ENCODE measurements at places on chromosomes 1 and 21.

- no peak for DNase-seq
Measured at GRCh38 chr1:102535829-102536505, 539.2 kb upstream of the OLFM3 start.

- DNase-seq: no peak
Measured at GRCh38 chr1:207807326-207807689, 55.5 kb downstream of the CD46 start.

- peak; percentile 8 for DNase-seq
Measured at GRCh38 chr1:41887365-41887764, 31.4 kb downstream of the HIVEP3 start.

- DNase-seq: no peak
Measured at GRCh38 chr1:116931016-116931918, 21.6 kb downstream of the PTGFRN start.

DNA sequence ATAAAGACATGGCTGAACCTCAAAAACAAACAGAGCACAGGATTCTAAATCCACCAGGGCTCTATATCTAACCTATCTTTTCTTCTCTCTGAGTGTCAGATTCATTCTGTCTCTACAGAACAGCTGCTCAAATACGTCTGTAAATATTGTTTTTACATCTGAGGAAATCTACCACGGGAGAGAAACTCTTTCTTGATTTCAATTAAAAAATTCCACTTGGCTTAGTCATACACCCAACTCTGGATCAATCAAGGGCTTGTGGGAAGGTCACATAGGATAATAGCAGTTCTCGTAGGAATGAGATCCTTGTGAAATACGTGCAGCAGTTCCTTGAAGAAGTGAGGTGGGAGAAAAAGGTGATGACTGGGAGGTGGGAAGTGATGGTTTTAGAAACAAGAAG, 1355.7 kb upstream of the ADGRL2 start:
- no peak for DNase-seq

- peak; percentile 32 for DNase-seq
Measured at GRCh38 chr1:93552741-93553455, 105.0 kb downstream of the FNBP1L start.

GRCh38 chr1:35894656-35895055, 11.6 kb downstream of the AGO1 start:
- no peak for DNase-seq

- DNase-seq: peak; percentile 87
Measured at GRCh38 chr1:167518331-167518700, at the start of gene CD247. Gene CD247 (minus strand): TSS chr1:167518529. CDS start chr1:167518465, 64 bp downstream.

DNA sequence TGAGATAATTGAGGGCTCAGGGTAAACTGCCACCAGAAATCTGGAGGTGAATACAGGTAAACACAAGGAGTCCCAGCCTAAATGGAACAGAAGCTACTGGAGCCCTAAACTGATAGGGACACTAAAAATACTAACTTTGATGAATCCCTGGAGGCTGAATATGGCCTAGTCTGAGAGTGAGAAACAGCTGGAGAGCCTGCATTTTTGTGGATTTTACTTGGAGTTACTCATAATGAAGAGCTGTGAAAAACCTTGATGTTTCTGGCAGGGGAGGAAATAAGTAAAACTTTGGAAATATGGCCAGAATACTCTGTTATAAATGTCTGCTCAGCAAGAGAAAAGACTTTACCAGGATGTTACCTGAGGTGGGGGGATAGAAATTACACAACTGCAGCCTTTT, 164.4 kb downstream of the LIPI start:
- no peak for DNase-seq

DNA sequence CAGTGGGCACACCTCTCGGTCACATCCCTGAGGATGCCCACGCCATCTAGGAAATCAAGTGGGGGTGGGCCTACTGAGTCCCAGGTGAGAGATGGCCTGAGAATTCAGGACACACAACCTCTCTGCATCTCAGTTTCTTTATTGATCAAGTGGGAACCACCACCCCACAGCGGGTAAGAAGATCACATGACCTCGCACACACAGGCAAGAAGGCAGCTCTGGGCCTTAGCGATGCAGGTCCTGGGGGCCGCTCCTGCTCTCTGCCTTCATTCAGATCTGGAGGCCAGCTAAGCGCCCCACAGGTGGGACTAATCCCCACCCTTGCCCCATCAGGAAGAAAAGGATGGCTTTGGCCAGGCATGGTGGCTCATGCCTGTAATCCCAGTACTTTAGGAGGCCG, 63.2 kb downstream of the PGBD5 start:
- DNase-seq: no peak

GRCh38 chr1:44108241-44108640, 10.4 kb upstream of the KLF17 start:
- DNase-seq: no peak

DNA sequence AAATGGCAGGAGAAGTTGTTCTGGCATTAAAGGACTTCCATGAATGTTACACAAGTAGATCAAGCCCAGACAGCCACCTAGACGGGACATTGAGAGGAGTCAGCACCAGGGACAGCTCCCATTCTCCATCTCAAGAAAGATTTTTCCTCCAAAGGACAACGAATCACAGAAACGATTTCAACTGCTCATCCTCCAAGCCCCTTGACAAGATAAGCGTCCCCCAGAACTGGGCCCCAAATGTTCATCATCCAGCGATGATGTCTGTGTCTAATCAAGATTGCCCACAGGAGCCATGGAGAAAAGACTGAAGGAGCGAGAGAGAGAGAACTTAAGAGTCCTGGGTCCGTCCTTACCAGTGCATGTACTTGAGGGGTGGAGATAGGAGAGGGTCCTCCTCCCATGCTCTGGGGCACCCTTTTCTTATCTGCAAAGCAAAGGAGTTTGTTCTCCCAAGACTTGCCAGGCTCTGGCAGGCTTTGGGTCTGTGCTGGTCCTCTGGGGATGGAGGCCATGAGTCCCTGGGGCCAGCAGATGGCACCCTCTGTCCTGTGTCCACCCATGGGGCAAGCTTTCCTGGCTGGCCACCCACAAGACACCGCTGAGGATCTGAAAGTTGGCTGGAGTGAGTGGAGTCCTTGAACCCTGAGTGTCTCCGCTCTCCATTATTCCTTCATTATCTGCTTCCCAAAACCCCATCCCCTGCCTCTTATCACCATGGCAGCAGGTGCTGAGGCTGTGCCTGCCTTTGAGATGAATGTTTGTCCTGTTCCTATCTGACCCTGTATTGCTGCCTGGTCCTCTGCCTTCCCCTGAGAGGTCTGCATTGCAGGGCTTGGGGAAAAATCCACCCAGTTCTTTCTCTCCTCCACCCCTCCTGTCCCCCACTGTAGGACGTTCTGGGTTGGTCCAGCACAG, 164.6 kb downstream of the ACTL8 start:
- DNase-seq: peak; percentile 49

GRCh38 chr1:115067161-115067859, 22.0 kb downstream of the TSPAN2 start:
- DNase-seq: no peak

GRCh38 chr1:52139817-52140540, 1.9 kb upstream of the ZFYVE9 start:
- no peak for DNase-seq

DNA sequence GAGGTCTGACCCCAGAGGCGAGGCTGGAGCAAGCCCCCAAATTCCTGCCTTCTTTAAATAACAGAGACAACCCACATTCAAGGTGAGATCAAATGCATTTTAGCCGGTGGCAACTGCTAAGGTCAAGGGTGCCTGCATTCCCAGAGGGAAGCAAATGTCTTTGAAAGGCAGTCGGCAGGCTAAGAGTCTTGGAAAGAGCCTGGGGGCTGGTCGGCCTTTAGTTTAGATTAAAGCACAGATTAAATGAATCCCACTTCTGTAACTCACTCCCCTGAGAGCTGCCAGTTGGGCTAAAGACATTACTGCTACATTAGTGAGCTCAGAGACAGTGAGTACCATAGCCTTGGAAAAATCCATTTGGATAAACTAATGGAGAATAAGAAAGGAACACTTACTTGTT, 59.2 kb downstream of the HTR6 start:
- no peak for DNase-seq

DNA sequence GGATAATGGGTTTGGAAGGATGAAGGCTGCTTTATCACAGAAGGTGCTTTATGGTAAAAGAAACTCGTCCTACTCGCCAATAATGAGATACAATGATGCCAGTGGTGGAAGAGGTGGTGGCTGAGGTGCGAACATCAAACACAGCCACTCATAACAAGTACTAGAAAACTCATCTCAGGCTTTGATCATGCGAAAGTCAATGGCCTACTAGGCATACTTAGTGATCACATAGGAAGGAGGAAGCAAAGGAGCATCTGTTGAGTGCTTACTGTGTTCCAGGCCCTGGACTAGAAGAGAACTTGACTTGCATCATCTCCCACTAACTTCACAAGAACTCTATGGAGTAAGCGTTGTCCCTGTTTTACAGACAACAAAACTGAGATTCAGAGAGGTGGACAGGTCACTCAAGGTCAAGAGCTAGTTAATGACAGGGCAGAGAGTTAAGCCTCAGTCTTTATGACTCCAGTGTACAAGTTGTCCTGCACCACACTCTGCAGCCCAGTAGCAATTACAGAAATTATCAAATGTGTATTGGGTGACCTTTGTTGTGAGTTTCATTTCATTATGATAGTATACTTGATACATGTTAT, 33.6 kb downstream of the RUNX1 start:
- no peak for DNase-seq

DNA sequence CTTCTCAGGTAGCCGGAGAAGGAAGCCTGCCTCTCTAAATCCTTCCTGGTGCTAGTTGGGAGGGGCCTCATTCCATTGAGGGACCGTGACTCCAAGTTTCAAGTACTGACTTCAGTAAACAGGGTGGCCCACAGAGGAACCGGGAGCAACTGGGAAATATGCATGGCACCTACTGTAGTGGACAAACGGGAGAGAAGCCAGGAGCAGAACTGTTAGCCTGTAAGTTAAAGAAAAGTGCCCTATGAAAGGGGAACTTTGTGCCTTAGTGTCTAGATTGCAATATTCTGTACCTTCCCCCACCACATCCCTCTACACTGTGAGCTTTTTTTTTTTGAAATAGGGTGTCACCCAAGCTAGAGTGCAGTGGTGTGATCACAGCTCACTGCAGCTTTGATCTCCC, 33.2 kb upstream of the KANK4 start:
- DNase-seq: no peak

GRCh38 chr1:234843946-234844345, 234.0 kb upstream of the IRF2BP2 start:
- no peak for DNase-seq

- no peak for DNase-seq
Measured at GRCh38 chr1:235878082-235878811, 11.5 kb upstream of the LYST start.

DNA sequence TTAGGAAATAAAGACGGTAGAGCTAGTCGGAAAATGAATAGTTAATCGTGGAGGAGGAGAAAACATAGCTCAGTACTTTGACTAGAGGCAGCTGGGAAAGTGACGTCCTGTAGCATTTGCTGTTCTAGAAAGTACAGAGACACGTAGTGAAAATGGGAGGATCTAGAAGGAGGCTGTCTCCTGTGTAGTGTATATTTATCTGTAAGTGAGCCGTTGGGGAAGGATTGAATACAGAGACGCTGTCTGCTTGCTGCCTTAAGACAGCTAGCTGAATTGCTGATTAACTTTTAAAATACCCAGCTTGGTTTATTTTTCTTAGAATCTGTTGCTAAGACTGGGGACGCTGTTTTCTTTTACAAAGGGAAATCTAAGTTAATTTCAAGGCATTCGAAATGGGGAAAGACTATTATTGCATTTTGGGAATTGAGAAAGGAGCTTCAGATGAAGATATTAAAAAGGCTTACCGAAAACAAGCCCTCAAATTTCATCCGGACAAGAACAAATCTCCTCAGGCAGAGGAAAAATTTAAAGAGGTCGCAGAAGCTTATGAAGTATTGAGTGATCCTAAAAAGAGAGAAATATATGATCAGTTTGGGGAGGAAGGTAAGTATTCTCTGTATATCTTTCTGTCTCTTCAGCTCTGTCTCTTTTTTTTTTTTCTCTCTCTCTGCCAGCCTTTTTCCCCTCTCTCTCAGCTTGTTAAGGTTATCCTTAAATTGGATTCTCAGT, at the start of gene DNAJB4:
Gene DNAJB4, plus strand, starts transcription at position 221 of the 729 bp plus-strand sequence. Its CDS starts 172 bp downstream, at position 393.
- DNase-seq: peak; percentile 78

Data from DND-41 (cell line).